ENCODE measurements at places on chromosomes 3 and 15. TPM values are rescaled to one million over a fixed set of nuclear protein-coding genes. Genes with fewer than 3 reads are reported as not detected.

Gene TNFAIP8L3
- total RNA-seq = 1.4 TPM

Gene PYGO1
- 36.4 TPM for total RNA-seq

Gene MPI
- 106 TPM for total RNA-seq

Gene CRYGS
- total RNA-seq = 2,965 TPM

Gene FILIP1L
- total RNA-seq = 29.5 TPM

Gene SLC24A5
- 22.1 TPM for total RNA-seq

Gene CDHR4
- total RNA-seq = not detected

Gene SNRK
- 97.6 TPM for total RNA-seq

Gene ALDH1A3
- total RNA-seq = 143 TPM

Gene PIGZ
- 7.8 TPM for total RNA-seq

Gene CHP1
- 71.2 TPM for total RNA-seq

Gene RNF168
- 16.9 TPM for total RNA-seq

Gene HTR3D
- total RNA-seq = not detected

Gene CPLX3
- 42.8 TPM for total RNA-seq

Gene CASR
- total RNA-seq = 0.05 TPM

Gene HRG
- total RNA-seq = not detected

Gene COL7A1
- 21.8 TPM for total RNA-seq

Gene SCAANT1
- not detected for total RNA-seq

Gene NAALADL2
- total RNA-seq = 43.9 TPM

Gene LRRC31
- not detected for total RNA-seq

Gene IQCF5
- total RNA-seq = not detected

Gene KLHL40
- 7.7 TPM for total RNA-seq

Gene HTR3E
- not detected for total RNA-seq

Gene ZCWPW2
- total RNA-seq = 2.6 TPM
